ENCODE measurements at places on chromosomes 3 and 15.

GRCh38 chr3:187450431-187451190 lies 82.4 kb downstream of the RTP4 start:
- DNase-seq = no peak

- DNase-seq = peak; percentile 88
These were observed at the start of gene SFMBT1 for GRCh38 chr3:53045518-53046170. Gene SFMBT1 (minus strand): TSS chr3:53046073. CDS start chr3:52969128, 76,945 bp downstream.

GRCh38 chr15:95350908-95351307 lies 979.6 kb upstream of the NR2F2 start:
- DNase-seq = no peak

DNA sequence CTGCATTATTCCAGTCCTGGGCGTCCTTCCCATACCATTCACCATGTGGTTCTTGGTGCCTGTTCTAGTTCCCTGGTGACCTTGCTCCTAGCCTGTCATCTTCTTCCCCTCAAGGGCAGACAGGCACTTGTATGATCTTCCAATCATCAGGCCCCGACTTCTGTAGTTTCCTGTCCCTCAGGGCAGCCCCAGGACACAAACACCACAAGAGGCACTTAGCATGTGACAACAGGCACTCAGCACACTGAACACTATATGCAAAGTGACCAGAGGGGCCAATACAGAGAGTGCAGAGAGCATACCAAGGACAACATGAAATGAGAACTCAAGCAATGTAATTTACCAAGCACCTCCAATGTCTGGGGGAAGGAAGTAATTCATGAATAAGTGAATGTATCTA lies 17.9 kb downstream of the TMEM40 start:
- DNase-seq = no peak

- DNase-seq = no peak
These were observed 112.0 kb downstream of the FAM43A start for GRCh38 chr3:194797555-194798250.

GRCh38 chr3:164806188-164806587 lies 272.1 kb downstream of the SI start:
- no peak for DNase-seq

DNA sequence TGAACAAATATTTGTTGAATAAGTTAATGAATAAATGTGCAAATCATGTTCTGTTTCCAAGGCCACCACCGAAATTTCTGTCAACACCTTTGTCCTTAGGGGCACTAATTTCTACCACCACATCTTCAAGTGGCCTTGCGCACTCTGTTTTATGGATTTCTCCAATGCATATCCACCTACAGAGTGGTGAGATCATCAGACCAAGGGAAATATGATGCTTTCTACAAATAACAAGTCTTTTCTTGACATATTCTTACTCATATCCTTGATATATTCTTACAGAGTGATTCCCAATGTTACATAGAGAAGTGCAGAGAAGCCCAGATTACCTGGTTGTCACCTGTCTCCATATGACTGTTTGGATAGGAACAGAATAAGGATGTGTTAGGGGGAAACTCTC lies 36.1 kb upstream of the TMCO5A start:
- no peak for DNase-seq

- no peak for DNase-seq
These were observed 96.1 kb upstream of the CHD2 start for GRCh38 chr15:92803852-92804609.

DNA sequence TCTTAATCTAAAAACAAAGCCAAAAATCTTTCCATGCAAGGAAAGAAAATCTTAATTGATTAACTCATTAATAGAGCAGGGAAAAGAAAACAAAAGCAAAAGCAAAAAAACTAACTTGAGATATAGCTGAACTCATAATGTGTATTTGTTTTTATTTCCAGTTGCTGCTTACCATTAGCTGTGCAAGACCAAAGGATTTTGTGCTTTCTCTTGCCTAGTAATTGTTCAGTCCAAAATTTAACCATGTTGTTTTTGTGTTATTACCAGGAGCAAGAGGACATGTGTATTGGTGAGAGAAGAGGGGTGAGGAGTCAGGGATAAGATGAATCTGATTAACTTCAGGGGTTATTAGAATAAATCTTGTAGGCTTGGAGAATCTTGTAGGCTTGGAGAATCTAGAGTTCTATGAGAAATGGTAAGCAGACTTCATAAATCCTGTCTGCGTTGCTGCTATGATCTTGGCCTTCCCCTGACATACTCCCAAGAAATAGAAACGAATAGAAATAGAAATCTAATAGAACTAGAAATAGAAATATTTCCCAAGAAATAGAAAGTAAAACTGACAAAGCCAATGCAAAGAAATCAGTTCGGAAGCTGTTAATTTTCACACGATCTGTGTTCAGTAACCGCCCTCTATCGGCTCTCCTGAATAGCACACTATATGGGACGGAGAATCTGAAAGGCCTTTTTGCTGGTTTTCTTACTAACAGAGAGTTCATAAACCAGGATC lies 72.6 kb upstream of the TNFSF10 start:
- DNase-seq = peak; percentile 46

DNA sequence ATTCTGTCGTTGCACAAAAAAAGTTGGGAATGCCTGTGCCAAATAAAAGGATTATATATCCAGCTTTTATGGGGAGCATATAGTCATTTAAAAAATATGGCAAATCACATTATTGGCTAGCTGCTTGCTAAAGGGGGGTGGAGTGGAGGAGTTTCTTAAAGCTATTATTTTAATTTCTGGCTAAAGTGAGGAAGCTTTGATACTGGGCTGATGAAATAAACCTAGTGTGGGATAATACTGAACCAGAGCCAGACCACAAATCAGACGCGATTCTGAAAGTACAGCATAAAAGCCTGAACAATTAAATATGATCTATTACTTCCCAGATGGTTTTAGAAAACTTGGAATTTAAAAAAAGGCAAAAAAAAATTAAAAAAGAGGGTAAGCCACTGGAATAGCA lies 14.4 kb downstream of the POLR2M start:
- DNase-seq = no peak

DNA sequence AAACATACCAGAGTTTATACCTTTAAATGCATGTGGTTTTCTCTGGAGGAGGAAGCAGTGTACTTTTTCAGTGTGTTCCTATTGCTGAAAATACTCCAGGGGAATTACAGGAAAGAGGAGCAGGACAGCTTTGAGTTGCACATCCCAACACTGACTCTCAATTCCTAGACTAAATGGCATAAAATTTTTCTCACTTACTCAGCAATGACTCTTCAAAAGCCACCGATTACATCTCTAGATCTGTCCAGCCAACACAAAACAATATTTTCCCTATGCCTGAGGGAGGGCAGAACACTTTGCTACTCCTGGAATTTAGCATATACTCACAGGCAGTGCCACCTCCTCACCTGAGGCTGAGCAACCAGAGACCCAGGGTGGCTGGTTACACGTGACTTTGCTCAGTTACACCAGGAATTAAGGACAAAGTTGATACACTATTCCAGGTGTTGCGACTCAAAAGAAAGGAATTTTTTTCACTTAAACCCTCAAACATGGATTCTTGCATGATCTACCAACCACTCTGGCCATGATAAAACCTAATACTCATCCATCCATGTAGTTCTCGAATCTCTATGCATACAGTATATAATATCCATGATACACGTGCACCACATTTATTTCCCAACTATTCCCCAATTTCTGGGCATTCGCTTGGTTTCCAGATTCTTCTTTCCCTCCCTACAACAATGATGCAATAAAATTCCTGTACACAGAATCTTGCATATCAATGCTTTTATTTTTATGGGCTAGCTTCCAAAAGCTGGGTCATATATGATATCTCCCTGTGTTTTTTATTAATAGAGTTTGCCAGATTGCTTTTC lies 194.6 kb downstream of the THRB start:
- DNase-seq = no peak

DNA sequence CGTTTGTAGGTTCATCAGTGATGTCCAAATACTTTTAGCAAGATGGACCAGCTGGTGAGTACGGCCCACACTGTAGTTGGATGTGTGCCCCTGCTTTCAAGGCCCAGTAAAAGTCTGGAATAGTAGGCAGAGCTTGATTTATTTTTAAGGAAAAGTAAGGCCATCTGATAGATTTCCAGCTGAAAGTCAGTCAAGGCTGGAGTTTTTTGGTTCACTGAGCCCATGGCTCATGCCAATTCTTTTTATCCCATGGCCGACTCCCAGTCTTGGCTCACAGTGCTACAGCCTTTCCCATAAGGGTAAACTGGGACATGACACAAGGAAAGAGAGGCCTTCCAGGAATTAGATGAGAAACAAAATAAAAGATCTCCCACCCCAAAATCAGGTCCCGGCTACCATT lies 13.5 kb downstream of the CCDC80 start:
- DNase-seq = no peak

DNA sequence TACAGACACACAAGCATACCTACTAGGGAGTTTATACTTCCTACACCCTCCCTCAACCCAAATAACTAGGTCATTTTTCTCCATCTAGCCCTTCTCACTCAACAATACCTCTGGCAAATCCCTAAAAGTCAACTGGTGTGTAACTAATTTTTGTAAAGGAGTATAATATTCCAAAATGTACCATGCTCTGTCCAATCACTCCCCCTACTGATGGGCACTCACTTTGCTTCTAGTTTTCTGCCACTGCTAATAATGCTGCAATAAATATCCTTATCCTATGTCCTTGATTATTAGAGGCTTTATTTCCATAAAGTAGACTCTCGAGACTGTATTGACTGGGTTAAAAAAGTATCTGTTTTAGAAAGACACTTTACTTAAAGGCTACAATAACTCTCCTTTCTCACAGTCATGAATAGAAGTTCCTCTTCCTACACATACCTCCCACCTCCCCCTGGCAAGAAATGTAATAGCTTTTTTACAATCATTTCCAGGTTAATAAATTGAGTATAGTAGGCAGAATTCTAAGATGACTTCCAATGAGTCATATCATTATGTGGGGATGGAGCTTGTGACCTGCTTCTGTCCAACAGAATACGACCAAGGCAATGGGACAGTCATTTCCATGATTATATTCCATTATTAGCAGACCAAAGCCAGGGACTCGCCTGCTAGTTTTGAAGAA lies 30.0 kb downstream of the SHQ1 start:
- no peak for DNase-seq

DNA sequence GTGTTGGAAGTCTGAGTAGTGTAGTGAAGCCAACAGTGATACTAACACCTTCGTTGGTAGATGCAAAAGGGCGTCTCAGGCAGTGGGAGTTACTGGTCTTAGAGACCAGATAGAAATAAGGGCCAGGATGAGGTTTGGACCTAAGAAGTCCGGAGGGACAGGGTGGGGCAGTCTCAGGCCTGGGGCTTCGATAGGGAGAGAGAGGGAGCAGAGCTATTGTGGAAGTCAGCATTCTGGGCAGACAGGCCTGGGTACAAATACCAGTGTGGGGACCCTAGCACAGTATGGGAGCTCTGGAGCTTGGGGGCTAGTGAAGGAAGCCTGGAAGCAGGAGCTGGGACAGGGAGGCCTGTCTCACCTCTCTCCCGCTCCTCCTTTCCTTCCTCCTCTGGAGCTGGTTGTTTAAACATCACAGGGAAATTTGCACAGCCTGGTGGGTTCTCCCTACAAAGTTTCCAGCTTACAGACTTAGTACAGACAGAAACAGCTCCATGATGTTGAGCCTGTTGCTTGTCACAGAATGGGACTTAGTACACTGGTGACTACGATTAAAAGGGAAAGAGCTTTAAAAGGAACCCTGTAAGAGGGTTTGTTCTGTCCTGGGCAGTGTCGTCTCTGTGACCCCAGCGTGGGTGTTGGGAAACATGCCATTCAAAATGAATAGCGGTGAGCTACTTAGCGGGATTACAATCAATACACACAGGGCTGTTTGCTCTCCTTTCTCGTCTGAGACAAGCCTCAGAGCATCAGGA lies 76.4 kb upstream of the TNFAIP8L3 start:
- no peak for DNase-seq

DNA sequence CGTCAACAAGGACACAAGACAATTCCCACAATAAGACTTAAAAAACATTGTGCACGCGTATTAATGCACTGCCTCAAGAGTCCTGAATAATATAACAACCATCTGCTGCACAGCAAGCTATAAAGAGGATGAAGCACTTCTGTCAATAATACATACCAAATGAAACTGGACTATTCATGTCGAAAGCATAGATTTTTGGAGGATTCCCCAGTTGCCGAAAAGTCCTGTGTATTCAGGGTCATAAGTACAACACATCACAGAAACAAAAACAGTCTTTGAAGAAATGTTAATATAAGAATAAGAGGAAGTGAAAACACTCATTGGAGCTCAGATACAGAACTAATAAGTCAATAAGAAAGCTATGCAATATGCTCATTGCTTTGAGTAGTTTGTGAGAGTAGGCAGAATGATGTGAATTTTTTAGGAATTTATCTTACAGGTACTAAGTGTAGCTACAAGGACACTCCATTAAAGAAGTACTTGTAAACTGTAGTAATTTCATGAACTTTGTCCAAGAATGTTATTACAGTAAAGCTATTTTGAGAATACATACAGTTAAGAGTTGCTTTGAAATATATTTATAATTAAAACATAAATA lies 31.6 kb downstream of the CBLB start:
- no peak for DNase-seq

GRCh38 chr3:14201940-14202684 lies 23.5 kb downstream of the LSM3 start:
- DNase-seq = no peak

DNA sequence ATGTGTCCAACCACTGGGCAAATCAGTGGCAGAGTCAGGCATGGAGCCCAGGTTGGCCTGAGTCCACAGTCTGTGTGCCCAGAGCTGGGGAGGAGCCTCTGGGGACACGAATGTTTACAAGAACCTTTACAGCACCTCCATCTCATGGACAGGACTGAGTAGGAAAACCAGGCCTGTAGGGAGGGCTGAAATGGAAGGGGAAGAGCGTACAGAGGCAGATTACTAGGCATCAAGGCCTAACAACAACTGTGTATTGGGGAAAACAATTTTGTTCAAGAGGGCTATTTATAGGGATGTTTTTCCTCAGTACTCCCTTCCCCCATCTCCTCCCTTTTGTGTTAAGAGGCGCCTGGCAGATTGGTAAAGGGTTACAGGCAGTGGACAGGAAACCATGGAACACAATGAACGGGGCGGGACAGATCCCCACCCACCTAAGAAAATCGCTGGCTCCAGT lies 15.1 kb upstream of the ARHGAP31 start:
- DNase-seq = no peak

DNA sequence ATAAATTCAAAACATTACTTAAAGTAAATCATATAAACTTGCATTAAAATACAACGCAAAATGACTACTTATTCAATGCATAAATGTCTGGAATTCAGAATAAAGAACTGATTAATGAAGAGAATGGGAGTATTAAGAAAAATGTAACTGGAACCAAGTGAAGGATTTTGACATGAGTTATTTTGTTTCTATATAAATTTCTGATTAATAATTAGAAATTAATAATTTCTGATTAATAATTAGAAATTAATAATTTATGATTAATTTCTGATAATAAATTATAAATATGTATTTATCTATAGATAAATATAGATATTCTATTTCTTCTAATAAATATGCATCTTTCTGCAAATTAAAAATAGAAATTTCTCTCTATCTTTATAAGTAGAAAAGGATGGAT lies 160.0 kb upstream of the STRIT1 start:
- no peak for DNase-seq

DNA sequence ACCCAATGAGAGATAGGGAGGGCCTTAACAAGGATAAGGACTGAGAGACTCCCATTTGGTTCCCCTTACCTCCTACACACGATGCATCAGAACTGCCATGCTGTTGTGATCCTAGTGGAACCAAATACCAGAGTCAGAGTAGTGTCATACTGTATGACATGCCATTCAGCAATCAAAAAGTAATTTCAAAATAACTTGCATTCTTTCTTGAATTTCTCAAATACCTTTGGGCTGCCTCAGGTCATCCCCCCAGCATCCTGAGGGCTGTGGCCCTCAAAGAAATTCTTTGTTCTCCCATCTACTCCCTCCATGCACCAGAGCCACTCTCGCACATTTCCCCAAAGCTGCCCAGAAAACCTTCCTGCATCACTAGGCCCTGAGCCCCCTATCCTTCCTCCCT lies 68.9 kb upstream of the PPP2R3A start:
- no peak for DNase-seq

Data from frontal cortex (tissue), 4 donors.